Stimulated activated naive CD8-positive, alpha-beta T cell treated with anti-CD3 and anti-CD28 coated beads, Interleukin-15, amount 100 ng/mL, for 72 hours (primary cell): ENCODE measurements at places on chromosomes 6 and 20.

DNA sequence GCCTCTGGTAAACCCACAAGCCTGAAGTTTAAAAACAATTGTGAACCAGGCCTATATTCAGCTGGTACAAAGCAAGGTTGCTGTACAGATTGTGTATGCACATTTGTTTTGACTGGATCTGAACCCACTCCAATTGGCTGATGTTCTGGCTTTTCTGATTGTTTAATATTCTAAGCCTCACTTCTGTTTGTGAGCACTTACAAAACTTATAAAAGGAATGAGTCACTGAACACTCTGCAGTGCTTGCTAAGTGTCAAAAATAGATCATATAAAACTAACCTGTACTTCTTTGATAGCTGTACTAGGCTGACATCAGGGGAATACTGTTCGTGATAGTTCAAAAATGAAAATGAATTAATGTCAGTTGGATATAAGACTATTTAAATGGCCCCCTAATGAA is 12.1 kb downstream of the COL21A1 start:
- DNase-seq, result no peak

DNA sequence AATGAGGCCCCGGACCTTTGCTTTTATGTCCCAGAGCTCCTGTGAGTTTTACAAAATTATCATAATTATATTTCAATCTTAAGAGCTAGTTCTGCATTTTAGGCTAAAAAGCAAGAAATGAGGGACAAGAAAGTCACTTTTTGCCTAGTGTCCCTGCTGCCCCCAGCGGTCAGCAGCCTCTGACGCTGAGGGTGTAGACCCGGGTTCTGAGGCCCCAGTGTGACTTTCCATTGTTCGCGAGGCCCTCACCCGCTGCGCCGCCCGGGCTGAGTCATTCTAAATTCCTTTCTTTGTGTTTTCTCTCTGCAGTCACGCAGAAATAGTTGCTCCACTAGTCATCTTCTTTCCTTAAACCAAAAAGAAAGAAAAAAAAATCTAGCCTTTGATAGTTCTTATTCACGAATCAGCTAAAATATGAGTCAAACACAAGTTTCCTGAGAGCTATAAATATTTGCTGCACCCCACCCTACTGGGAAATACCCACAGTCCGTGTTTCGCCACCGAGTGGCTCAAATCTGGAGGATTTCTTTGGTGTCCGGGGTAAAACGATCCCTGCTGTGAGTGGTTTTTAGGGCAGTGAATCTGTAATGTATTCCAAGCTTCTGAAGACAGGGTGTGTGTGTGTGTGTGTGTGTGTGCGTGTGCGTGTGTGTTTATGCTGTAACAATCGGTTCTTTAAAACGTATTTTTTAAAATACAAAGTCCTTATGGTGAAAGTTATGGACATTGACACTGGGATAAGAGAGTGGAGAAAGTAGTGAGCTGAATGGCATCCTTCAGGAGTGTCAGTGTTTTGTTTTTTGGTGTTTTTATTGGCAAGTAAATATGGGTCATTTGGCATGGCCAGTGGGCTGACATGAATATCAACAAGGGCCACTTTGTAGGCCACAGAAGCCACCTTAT is 59.7 kb upstream of the EEF1A1 start:
- DNase-seq, result peak; percentile 70

- DNase-seq, result no peak
Observed at GRCh38 chr20:37501940-37502339, 19.1 kb upstream of the NNAT start.

DNA sequence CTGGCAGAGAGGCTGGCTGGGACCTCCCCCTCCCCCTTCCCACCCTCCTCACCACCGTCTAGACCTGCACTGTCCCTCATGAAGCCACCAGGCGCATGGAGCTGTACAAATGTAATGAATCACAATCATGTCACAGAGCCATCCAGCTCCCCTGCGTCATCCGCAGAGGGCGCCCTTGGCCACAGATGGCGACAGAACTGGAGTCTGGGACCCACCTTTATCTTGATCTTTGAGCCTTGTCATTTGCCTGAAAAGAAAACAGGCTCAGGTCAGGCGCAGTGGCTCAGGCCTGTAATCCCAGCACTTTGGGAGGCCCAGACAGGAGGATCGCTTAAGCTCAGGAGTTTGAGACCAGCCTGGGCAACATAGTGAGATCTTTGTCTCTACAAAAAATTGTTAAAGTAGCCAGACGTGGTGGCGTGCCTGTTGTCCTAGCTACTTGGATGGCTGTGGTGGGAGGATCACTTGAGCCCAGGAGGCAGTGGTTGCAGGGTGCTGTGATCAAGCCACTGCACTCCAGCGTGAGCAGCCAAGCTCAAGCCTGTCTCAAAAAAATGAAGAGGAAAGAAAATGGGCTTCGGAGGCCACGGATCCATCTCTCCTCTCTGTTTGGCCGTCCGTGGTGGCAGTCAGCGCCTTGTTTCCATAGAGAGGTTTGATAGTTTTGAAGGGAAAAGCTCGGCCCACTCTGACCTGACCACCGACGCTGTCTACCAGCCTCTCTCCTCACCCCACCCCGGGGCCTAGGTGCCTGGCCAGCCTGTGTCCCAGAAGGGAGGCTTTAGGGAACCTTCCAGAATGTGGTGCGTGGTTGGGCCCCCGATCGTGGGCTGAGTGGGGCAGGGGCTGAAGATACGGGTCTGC is 6.2 kb downstream of the COL9A3 start:
- peak; percentile 57 for DNase-seq

DNA sequence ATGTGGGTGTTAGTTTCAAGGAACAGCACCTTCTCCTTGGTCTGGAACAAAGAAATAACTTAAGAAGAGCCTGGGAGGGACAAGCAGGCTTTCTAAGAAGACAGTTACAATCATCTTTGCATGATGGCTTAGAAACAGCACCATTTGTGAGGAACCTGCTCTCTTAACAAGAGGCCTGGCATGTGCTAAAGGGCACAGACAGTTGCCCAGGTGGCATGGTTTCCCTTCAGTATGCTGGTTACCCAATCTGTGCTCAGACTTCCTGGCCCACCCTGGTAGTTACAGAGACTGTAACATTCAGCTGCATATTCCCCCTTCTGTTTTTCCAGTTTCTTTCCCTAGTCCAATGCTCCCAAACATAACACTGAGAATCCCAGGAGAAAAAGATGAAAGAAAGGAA is 84.0 kb downstream of the CHD6 start:
- DNase-seq, result no peak

DNA sequence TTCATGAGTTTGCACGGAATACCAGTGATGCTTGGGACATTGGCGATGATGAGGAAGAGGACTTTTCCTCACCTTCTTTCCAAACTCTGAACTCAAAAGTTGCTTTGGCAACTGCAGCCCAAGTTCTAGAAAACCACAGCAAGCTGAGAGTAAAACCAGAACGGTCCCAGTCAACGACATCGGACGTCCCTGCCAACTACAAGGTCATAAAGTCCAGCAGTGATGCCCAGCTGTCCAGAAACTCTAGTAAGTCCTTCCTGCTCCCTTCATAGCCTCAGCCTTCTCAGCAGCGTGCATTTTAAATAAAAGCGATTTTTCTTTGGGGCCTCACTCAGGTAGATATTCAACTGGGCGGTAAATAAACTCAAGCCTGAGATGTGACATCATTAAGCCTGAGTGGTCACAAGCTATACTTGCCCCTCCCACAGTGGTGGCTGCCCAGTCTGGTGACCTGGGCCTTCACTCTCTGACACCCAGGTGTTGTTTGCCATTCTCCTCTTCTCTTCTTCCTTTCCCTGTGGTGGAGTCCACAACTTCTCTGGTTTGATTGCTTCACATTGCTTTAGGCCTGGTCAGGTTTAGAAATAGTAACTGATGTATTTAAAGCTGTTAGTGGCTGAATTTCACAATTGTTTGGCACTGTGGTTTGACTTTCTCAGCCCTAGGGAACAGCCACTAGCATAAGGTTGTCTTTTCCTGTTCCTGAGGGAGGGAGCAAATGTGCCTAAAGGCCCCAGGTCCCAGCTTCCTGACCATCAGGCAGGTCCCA is 21.6 kb upstream of the TMEM217 start:
- DNase-seq, result no peak

DNA sequence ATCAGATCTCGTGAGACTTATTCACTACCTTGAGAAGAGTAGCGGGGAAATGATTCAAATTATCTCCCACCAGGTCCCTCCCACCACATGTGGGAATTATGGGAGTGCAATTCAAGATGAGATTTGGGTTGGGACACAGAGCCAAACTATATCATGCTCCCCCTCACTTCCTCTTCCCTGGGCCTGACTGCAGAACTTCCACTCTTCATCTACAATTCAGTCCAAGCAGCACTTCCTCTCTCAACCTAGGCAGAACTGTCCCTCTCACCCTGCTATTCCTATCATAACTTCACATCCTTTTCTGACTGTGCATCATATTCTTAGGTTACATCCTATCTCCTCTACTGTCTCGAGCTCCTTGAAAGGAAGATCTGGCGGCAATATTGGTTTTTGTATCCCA is 184.0 kb upstream of the HDDC2 start:
- no peak for DNase-seq

DNA sequence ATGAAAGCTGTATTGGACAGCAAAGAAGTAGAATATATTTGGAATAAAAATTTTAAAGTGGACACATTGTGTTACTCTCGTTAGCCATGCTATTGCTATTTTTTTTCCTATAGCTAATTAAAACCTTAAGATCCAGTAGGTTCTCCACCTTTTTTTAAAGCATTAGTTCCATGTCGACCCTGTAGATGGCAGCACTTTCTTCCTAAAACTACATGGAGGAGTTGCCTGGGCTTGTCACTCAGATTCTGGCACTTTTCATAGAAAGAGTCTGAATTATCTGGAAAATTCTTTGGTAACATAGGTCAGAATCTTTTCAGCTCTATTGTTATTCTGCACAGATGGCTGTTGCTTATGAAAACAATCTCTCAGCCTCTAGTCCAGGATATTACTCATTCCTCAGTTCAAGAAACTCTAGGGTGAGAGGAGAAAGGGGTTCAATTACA is 42.0 kb upstream of the ESR1 start:
- DNase-seq, result peak; percentile 27
